ENCODE measurements at places on chromosomes 11 and 22.

GRCh38 chr11:57746920-57747319, 4.7 kb downstream of the BTBD18 start:
- no peak for DNase-seq

DNA sequence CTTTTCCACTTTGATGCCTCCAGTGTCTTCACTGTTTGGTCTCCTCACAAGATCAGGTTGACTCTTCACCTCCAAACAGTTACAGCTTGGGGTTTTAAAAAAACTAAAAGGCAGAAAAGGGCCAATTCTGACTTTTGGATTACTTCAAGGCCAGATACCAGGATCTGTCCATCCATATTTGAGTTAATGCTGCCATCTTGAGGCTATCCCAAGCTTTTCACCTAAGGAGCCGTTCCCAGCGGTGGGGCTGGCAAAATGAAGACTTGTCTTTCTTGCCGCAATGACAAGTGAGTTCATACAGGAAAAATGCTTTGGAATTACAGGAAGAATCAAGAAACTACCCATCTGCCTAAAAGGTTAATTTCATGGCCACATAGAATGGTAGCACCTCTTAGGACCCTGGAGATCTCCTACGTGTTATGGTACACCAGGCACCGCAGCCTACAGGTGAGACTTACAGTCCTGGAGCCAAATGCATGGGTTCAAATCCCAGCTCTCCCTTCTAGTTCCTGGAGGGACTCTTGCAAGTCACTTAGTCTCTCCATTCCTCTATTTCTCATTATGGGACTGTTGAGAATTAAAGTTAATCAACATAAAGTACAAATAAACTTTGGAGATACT, 6.0 kb upstream of the OR5B21 start:
- DNase-seq = peak; percentile 0

- DNase-seq = no peak
Observed at GRCh38 chr22:41578114-41578513, 11.5 kb downstream of the PMM1 start.

GRCh38 chr11:132438418-132438817, 1068.0 kb downstream of the NTM start:
- DNase-seq = no peak

GRCh38 chr22:38067761-38068360, 10.7 kb downstream of the PICK1 start:
- DNase-seq = no peak

GRCh38 chr11:66878474-66878873, 21.6 kb downstream of the LRFN4 start:
- DNase-seq = no peak

GRCh38 chr11:121299417-121299816, 6.8 kb downstream of the SC5D start:
- no peak for DNase-seq

GRCh38 chr11:79501707-79502106, 60.9 kb upstream of the TENM4 start:
- no peak for DNase-seq
